Activated CD4-positive, alpha-beta T cell treated with anti-CD3 and anti-CD28 coated beads for 4 hours (primary cell): ENCODE measurements at places on chromosomes 6 and 20.
A peak's percentile ranks its signal among the peaks of the same experiment; 100 is the strongest.

GRCh38 chr20:41139227-41140093 is 2.1 kb downstream of the PLCG1 start:
- no peak for DNase-seq

GRCh38 chr6:30097902-30098768 is 14.8 kb downstream of the TRIM31 start:
- no peak for DNase-seq

- DNase-seq = no peak
Measured at GRCh38 chr6:40796260-40797221, 209.4 kb upstream of the LRFN2 start.

- no peak for DNase-seq
Measured at GRCh38 chr6:4280707-4281106, 145.3 kb upstream of the ECI2 start.

GRCh38 chr6:33199687-33200218 is 712 bp downstream of the RXRB start:
- peak; percentile 65 for DNase-seq
